ENCODE measurements at places on chromosomes 7 and 10. TPM values are rescaled to one million over a fixed set of nuclear protein-coding genes. Genes with fewer than 3 reads are reported as not detected.

ATP6V0A4 gene
- not detected for total RNA-seq

NMT2 gene
- 22.3 TPM for total RNA-seq

PTF1A gene
- not detected for total RNA-seq

HACD1 gene
- total RNA-seq, result not detected

PDK4 gene
- total RNA-seq, result not detected

BHLHA15 gene
- total RNA-seq, result not detected

STOX1 gene
- total RNA-seq, result not detected

TPST1 gene
- 6.6 TPM for total RNA-seq

ANKRD26 gene
- total RNA-seq, result 4.7 TPM

CHRM2 gene
- total RNA-seq, result not detected

CLRN3 gene
- not detected for total RNA-seq

CRCP gene
- total RNA-seq, result 38.0 TPM

PHF14 gene
- 18.3 TPM for total RNA-seq

CFAP46 gene
- total RNA-seq, result not detected

CACNA2D1 gene
- not detected for total RNA-seq

ARHGEF5 gene
- 6.2 TPM for total RNA-seq

ZP3 gene
- 6.6 TPM for total RNA-seq

PDE1C gene
- total RNA-seq, result not detected

CALHM3 gene
- total RNA-seq, result not detected

STAG3 gene
- total RNA-seq, result 6.3 TPM

HEPACAM2 gene
- total RNA-seq, result not detected

CDK1 gene
- 1.6 TPM for total RNA-seq

SH2D4B gene
- not detected for total RNA-seq

TBC1D12 gene
- not detected for total RNA-seq

PARD3 gene
- total RNA-seq, result 0.35 TPM

AKR1E2 gene
- total RNA-seq, result 5.2 TPM

IMPDH1 gene
- total RNA-seq, result 19.6 TPM

CFAP70 gene
- 2.8 TPM for total RNA-seq

SPDYE8 gene
- total RNA-seq, result not detected

CCL24 gene
- total RNA-seq, result not detected

TDRD1 gene
- not detected for total RNA-seq

TRPV5 gene
- total RNA-seq, result not detected
